ENCODE measurements at places on chromosomes 4 and X.

DNA sequence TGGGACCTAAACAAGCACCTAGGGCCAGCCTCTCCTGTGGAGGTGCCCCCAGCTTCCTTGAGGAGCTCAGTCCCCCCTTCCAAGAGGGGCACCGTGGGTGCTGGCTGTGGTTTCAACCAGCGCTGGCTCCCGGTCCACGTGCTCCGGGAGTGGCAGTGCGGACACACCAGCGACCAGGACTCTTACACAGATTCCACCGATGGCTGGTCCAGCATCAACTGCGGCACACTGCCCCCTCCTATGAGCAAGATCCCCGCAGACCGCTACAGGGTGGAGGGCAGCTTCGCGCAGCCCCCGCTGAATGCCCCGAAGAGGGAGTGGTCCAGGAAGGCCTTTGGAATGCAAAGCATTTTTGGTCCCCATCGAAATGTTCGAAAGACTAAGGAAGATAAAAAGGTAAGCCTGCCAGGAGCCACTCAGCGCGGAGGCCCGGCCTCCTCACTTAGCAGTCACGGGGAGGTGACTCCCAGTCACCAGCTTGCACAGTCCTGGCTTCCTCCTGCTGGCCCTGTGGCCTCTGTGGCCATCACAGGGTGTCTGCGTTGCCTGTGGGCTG is 24.9 kb downstream of the RGS12 start:
- DNase-seq, result no peak

DNA sequence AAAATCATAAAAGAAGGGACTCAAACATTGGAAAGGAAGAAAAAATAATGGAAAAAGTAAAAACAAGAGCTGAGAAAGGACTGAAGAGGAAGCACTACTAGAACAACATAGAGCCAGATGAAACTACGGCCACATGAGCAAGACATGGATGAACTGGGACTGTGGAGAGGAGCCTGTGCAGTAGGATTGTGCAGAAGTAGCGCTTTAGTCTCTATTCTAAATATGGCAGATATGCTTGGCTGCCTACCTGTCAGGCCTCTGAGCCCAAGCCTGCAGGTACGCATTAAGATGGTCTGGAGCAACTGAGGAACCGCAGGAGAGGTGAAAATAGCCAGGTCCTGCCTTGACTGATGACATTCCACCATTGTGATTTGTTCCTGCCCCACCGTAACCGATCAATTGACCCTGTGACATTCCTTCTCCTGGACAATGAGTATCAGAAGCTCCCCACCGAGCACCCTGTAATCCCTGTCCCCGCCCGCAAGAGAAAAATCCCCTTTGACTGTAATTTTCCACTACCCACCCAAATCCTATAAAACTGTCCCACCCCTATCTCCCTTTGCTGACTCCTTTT is 154.3 kb downstream of the CAMK2D start:
- no peak for DNase-seq

GRCh38 chr4:36930562-36931111 is 313.9 kb upstream of the NWD2 start:
- no peak for DNase-seq

DNA sequence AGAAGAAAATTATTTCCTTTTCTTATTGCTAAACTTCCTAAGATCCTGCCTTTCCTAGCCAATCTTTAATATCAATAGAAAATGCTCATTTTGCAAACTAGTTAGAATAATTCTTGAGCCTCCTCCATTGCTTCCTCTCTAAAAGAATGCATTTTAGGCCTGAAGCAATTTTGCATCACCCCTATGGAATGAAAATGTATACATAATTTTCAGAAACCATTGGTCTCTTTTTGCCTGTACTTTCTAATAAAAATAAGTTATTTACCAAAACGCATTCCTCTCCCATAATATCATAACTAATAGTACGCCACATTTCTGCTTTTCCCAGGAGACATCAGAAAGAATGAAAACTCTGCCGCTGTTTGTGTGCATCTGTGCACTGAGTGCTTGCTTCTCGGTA is 1.7 kb downstream of the MUC7 start:
- DNase-seq, result no peak

- no peak for DNase-seq
These were observed 263.3 kb downstream of the EVC2 start for GRCh38 chr4:5444918-5445517.

GRCh38 chrX:47662144-47662657 is 3.2 kb upstream of the UXT start:
- no peak for DNase-seq

- no peak for DNase-seq
These were observed 604.9 kb upstream of the ZFP42 start for GRCh38 chr4:187390646-187391045.

Data from GM23338 (cell line).